ENCODE measurements at places on chromosomes 7 and 10. TPM values are rescaled to one million over a fixed set of nuclear protein-coding genes. Genes with fewer than 3 reads are reported as not detected.

Gene CCDC126
- total RNA-seq: 8.2 TPM

Gene ASB15
- not detected for total RNA-seq

Gene RALA
- total RNA-seq: 30.8 TPM

Gene CLCN1
- total RNA-seq: not detected

Gene PPP1R9A
- 0.60 TPM for total RNA-seq

Gene HTR7
- total RNA-seq: 3.3 TPM

Gene WNT8B
- total RNA-seq: not detected

Gene MRLN
- total RNA-seq: not detected

Gene LRRC18
- total RNA-seq: not detected

Gene CCZ1
- total RNA-seq: 29.6 TPM

Gene AZGP1
- not detected for total RNA-seq

Gene ZNF438
- total RNA-seq: 3.3 TPM

Gene PLEKHA8
- 5.2 TPM for total RNA-seq

Gene SAMD9
- total RNA-seq: 15.6 TPM

Gene UCMA
- total RNA-seq: not detected

Gene POLR2J
- 23.2 TPM for total RNA-seq

Gene PRSS2
- not detected for total RNA-seq

Gene MLXIPL
- total RNA-seq: 0.16 TPM

Gene DKK1
- total RNA-seq: 18.4 TPM

Gene IDI1
- total RNA-seq: 35.8 TPM

Gene LEP
- total RNA-seq: not detected

Gene SFTPA1
- total RNA-seq: not detected

Gene GNG11
- total RNA-seq: 11.2 TPM

Gene ANKRD7
- total RNA-seq: 1.6 TPM

Gene SLC26A5
- not detected for total RNA-seq

Gene ANKRD2
- 0.16 TPM for total RNA-seq

Gene NPC1L1
- 0.09 TPM for total RNA-seq

Gene ACBD7
- 0.79 TPM for total RNA-seq

Gene MAGI2
- 12.8 TPM for total RNA-seq
